DND-41 (cell line): ENCODE measurements at places on chromosomes 3 and 15.

- DNase-seq: no peak
Measured at GRCh38 chr3:35492841-35493240, 146.5 kb upstream of the ARPP21 start.

- no peak for DNase-seq
Measured at GRCh38 chr3:32685543-32686185, 676 bp downstream of the CNOT10 start.

DNA sequence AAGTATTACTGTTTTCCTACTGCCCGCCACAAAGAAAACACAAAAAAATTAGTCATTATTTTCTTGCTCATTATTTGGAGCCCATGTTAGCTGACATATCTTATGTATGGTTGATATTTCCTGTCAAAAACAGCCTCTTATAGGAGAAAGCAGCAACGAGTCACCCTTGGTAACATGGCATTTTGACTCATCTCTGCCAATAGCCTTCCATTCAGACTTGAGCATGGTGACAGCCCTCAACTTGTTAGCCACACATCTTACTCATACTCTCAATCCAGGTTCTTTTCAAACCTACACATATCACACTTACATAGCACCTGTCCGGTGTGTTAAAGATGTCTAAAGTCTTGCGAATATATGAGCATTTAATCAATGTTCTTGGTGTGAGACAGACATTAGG, 109.4 kb upstream of the SAMMSON start:
- no peak for DNase-seq

DNA sequence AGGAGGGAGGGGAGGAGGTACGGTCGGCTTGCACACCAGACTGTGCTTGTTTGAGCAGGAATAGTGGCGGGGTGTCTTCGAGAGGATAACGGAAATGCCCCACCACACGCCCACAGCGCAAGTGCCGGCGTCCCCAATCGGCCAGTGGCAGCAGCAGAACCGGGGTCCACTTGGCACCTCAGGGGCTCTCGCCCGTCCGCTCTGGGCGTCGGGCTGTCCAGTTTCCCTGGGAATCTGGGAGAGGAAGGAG, 53.7 kb downstream of the CCDC54 start:
- peak; percentile 55 for DNase-seq

DNA sequence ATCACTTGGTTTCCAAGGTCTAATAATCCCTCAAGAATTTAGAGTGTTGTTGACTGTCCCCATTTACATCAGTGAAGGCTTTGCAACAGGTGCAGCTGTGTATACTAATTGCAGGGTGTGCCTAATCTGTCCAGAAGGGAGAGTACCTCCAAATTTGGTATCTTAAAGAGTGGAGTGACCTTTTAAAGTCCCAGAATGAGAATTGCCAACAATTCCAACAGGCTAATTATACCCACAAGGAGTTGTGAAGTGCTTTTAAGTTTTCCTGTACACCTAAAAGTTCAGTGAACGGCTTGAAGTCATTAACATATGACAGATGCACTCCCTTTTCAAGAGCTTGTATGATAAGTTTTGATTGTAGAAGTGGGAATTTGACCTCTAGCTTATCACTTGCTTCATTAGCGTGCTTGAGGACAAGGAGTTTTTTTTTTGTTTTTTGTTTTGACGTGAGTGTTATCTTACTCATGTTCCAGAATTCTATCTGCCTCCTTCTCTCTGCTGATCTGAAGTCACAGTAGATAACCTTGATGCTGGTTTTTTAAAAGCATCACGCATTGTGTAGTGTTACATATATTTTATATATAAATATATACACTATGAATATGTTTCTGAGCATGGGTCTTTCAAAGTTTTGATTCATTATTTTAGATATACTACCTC, 26.3 kb downstream of the CDIN1 start:
- no peak for DNase-seq

DNA sequence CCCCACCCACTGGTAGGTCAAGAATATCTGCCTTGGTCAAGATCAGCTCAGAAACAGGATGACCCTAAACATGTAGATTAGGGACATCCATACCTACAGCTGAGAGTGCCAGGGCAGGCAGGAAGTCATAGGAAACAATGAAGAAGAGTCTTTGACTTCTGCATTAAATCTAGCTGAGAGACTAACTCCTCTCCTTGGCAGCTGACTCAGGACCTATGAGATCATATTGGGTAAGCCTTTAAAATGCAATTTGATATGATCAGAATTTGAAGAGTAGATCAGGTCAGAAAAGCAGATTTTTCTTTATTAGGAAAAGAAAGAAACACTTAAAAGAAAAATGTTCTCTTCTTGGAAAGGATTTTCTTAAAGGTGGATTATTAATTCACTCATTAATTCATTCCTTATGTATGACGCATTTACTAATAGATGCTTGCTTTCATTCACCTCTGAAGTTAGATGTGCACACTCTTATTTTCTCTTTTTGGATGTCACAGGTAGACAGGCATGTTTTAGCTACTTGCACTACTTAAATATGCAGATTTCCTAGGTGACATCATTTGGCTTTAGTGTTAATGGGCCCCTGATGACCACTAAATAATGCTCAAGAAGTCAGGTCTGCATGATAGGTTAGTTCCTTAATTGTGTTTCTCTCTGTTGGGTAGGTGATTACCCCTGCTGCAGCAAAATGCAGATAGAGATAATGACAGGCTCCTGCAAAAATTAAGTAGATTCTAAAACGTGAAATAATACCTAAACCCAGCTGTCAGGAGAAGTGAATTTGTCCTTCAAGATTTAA, 35.7 kb upstream of the GSK3B start:
- no peak for DNase-seq

DNA sequence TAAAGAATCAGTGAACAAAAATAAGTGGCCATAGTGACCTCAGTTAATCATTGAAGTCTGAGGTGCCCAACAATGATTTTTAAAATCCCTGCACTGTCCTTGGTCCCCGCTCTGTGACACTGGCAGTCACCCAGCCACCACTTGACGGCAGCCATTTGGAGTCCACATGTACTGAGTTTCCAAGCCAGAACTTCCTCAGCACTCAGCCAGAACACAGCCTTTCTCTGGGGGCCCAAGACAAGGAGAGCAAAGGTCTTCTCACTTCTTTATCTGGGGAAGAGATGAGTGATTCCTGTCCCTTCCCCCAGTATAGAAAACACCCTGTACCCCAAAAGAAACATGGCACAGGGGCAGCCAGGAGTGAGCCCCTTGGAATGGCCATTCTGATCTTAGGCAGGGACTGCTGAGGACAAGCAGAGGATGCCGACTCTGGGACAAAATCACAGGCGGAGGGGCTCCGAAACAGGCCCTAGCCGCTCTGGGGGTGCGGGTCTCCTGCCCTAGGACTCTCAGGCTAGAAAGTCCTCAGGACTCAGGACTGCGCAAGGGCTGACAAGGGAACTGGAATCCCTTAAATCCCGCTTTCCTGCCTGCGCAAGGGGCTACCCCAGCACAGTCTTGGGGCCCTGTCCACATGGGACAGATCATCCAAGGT, 12.8 kb downstream of the PAK6 start:
- no peak for DNase-seq

GRCh38 chr15:57784081-57784511, 77.6 kb downstream of the POLR2M start:
- DNase-seq: no peak

GRCh38 chr3:30702828-30703397, 96.5 kb downstream of the TGFBR2 start:
- no peak for DNase-seq

GRCh38 chr15:99925661-99926461, 192.6 kb upstream of the LYSMD4 start:
- no peak for DNase-seq

DNA sequence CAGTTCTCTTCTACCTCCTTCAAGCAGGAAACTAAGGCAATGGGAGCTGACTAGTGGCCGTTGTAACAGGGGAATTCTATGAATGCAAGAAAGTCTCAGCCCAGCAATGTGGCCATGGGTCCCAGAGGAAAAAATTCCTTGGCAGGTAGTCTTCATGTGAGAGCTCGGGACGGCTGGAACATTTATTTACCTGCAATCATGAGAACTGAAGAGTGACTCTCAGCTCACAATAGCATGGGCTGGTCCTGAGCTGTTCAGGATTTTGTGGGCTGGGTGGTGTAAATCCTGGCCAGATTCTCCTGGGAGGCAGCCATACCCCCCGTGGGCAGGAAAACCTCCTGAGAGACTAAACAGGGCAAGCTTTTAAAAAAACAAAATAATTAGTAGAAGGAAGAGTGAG, 330.3 kb upstream of the CTNNB1 start:
- no peak for DNase-seq

- DNase-seq: no peak
Measured at GRCh38 chr3:42649783-42650182, 3.7 kb upstream of the ZBTB47 start.

- no peak for DNase-seq
Measured at GRCh38 chr15:89115547-89115946, 27.3 kb downstream of the ABHD2 start.

- no peak for DNase-seq
Measured at GRCh38 chr3:119624002-119624720, 26.5 kb downstream of the PLA1A start.

- no peak for DNase-seq
Measured at GRCh38 chr3:72065236-72065635, 280.3 kb upstream of the PROK2 start.

GRCh38 chr3:194806991-194807630, 121.4 kb downstream of the FAM43A start:
- no peak for DNase-seq

GRCh38 chr3:131167867-131168266, 141.2 kb downstream of the NEK11 start:
- DNase-seq: no peak
